Omental fat pad (tissue), 4 donors: ENCODE measurements at places on chromosomes 11 and 22.

DNA sequence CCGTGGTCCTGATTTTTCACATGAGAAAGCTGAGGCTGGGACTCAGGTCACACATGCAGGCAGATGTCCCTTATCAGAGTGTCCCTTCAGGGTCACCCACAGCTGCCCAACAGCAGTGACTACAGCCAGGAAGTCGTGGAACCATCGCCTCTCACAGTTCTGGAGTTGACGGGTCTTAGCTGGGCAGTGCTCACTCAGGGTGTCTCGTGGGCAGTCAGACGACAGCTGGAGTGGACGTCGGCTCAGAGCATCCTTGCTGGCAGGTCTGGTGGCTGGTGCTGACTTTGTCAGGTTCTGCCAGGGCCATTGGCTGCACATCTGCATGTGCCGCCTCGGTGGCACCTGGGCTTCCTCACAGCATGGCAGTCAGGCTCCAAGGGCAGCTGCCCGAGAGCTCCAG is 35.6 kb upstream of the TH start:
- DNase-seq: no peak

DNA sequence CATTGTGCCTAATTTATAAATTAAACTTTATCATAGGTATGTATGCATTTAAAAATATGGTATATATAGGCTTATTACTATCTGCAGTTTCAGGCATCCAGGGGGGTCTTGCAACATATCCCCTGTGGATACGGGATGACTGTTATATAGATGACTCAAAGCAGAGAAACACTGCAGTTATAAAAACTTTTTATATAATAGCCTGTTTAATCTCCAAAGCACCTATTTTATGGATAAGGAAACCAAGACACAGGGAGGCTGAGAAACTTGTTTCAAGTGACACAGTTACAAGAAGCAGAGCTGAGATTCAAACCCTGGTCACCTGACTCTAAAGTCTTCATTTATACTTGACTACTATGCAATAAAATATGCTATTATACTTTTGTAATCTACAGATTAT is 897.7 kb downstream of the KCNA4 start:
- DNase-seq: no peak

GRCh38 chr22:19892925-19893324 is 38.3 kb upstream of the GNB1L start:
- DNase-seq: no peak

DNA sequence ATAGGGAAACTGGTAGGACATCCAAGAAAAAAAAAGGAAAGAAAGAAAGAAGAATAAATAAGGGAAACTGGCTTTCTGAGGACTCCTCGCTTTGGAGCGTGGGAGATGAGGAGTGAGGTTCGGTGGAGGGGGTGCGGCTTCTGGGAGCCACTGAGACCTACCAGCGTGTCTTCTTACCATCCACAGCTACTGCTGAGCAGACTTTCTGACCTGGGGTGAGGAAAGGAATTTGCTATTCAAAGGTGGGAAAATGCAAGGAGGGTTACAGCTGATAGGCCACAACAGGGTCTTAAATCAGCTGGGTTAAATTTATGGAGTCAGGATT is 488 bp upstream of the SELENOM start:
- no peak for DNase-seq

GRCh38 chr11:17331669-17332068 is 19.9 kb upstream of the NCR3LG1 start:
- no peak for DNase-seq

DNA sequence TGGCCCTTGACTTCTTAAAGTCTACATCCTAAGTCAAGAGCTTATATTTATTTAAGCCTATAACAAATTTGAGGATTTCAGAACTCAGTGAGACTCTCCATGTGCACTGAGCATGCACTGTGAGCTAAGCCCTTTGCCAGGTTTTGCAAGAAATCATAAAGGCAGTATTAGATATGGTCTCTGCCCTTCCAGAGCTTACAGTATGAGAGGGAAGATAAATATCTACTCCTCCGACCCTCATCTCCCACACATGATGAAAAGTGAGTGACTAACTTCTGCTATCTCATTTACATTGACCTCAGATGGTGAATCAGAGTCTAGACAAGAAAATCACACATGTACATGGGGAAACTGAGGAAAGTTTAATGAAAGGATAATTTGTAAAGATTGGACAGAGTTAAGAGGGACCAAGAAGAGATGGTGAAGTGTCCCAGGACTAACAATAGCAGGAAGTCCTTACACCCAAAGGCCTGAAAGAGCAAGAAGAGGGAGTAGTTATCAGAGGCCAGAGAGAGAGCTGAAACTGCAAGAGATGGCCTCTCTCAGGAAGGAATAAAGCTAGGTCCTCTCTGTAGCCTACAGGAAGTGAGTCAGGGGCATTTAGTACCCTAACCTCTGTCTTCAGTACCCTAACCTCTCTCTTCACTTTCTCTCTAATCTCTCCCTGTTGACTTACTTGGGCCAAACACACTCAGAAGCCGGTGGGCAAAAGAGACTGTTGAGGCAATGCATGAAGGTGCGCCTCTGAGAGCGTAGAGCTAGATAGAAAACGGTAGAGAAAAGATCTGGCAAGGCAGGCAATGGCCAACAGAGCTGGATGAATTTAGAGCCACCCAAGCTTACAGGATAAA is 23.0 kb upstream of the BLID start:
- DNase-seq: no peak

- no peak for DNase-seq
Measured at GRCh38 chr11:132556316-132556715, 976.0 kb downstream of the OPCML start.

DNA sequence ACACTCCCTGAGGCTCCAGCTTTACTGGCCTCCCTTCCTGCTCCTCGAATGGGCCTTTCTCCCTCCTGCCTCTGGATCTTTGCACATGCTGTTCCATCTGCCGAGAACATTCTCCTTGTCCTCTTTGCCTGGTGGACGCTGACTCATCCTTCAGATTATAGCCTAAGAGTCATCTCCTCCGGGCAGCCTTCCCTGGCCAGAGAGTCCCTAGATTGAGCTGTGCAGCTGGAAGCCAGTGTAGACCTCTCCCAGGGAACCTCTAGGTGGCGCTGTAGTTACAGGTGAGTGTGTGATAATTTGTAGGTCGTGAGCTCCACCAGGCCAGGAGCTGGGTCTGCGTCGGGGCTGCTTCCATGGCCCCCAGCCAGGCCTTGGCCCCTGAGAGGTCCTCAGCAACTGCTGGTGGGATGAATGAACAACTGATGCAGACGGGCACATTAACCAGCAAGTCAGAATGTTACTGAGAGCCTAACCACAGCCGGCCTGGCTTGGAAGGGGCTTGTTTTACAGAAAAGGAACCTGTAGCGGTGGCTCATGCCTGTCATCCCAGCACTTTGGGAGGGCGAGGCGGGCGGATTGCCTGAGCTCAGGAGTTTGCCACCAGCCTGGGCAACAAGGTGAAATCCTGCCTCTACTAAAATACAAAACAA is 8.7 kb downstream of the PNPLA5 start:
- no peak for DNase-seq
